ENCODE measurements at places on chromosomes 2 and 18.

DNA sequence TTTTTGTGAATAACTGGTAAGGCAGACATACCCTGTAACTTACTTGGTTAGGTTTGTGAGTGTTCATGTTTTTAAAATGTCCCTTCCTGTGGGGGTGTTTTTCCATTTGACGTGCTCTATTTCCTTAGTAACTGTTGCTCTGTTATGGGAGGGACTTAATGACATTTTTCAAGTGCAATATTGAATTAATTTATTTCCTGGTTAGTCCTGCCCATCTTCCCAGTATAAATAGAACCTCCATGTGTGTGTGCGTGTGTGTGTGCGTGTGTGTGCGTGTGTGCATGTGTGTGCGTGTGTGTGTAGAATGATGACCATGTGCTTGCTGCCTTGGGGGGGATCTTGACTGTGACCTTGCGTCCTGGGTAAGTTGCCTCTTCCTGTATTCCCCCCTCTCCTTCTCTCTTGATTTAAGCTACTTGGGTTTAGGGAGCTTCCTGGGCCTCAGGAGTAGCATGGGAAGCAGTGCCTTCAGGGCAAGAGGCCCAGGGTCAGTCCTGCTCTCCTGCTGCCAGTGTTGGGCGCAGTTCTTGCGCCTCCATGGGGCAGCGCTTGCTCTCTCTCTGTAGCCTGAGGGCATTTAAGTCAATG is 163.9 kb downstream of the LDLRAD4 start:
- peak; percentile 65 for DNase-seq

GRCh38 chr18:57624988-57625387 is 3.4 kb upstream of the NARS1 start:
- peak; percentile 12 for DNase-seq

GRCh38 chr2:25250331-25251070 is 82.1 kb upstream of the POMC start:
- peak; percentile 91 for DNase-seq

- DNase-seq: no peak
These were observed 58.0 kb downstream of the NYAP2 start for GRCh38 chr2:225457482-225457881.

DNA sequence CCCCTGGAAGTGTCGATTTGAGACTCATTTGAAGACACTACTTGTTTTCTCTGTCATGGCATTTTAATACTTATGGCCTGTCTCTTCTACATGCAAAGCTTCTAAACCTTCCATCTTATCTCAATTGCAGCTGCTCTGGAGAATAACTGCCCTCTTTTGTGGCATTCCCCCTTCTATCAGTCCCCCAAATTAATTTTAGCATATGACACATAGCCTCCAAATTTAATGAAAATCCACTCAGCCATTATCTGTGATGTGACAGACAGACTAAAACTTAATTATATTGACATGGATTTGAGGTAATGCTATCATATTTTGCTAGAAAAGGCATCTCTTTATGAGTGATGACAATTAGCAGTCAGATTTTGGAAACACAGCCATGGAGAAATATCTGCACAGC is 71.2 kb downstream of the LRRTM1 start:
- DNase-seq: no peak

DNA sequence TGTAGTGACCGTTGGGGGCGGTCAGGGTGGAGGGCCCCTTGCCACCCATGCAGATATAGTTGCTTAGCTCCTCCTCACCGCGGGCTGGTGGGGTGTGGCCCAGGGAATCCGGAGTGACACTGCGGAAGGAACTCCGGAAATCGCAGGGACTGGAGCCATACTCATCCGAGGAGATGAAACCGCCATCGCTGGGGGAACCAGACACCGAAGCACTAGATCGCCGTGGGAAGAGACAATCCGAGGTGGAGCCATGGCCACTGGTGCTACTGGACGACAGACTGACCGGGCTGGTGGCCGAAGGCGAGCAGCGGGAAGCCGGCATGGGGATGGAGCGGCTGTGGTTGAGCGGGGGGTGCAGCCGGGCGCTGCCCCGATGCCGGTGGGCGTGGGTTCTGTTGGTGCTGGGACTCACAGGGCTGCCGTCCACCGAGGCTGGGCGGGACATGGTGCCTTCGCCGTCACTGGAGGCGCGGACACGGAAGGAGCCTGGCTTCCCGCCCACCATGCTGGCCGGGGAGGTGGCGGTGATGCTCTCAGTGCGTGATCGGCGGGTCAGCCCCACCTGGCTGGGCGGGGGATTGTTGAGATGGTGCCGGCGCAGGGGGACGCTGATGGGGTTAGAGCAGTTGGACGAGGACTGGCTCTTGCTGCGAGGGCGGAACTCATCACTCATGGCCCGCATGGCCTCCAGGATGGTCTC is 2.2 kb downstream of the IRS1 start:
- no peak for DNase-seq

GRCh38 chr2:43158259-43158880 is 68.0 kb downstream of the ZFP36L2 start:
- DNase-seq: peak; percentile 69

GRCh38 chr2:57882895-57883515 is 163.6 kb upstream of the VRK2 start:
- no peak for DNase-seq

DNA sequence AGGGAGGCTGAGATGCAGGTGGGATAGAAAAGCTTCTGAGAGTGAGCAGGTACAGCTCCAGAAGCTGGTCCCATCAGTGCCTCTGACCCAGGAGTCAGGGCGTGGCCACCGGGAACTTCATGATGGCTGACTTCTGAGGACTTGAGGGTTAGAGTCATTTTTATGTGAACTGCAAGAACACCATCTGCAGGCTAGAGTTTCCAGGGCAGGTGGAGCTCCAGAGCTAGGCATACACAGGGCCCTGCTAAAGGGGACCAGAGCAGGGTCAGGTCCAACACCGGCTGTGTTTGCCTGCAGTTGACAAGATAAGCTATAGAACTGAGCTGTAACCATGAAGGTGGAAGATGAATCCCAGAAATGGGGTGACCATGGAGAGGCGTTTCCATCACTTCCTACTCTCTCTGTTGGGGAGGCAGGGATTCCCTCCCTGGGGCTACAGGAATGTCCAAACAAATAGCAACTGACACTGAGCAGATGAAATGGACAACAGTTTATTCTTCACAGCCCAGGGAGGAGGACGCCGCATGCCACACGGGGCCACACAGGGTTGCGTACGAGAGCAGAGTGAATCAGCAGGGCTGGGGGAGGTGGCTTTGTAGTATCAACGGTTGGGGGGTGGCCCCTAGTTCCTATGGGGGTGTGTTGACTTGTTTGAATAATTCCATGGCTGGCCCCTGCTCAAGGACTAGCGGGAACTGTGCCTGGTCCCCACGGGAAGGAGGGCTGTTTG is 77.6 kb upstream of the ZNF516 start:
- no peak for DNase-seq

DNA sequence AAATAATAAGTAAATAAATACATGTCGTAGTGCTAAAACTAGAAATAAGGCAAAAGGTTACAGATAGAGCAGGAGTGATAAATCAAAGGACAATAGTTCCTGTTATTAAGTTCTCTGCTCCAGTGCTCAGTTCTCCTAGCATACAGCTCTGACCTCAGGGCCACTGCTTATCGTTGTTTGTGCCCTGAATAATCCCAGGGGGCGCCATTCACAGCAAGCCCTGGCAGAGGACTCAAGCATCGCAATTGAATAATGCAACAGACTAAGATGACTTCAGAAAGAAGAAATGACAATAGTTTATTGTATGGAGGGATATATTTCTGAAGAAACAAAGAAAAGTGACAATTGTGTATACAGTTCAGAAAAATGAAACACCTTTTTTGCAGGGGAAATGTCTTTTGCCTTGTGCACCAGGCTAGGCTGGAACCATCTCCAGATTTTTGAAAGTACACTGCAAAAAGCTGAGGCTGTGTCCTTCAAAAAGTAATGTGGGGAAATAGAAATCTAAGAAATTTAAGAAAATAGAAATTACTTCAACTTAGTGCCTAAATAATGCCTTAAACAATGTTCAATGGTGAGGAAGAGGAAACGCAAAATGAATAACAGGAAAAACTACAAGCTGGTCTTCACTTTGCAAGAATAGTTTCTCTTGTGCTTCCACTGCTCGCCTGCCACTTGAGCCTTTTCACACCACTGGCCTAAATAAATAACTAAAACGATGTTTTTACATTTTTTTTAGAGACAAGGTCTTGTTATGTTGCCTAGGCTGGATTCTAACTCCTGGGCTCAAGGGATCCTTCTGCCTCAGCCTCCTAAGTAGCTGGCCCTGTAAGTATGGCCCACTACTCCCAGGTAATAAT is 19.0 kb upstream of the CCNYL1 start:
- no peak for DNase-seq

- no peak for DNase-seq
These were observed 89.1 kb downstream of the AKAIN1 start for GRCh38 chr18:5107988-5108387.

- DNase-seq: no peak
These were observed 4.8 kb upstream of the SLC38A11 start for GRCh38 chr2:164960159-164960558.
